ENCODE measurements at places on chromosomes 6 and 20.
A peak's percentile ranks its signal among the peaks of the same experiment; 100 is the strongest.

DNA sequence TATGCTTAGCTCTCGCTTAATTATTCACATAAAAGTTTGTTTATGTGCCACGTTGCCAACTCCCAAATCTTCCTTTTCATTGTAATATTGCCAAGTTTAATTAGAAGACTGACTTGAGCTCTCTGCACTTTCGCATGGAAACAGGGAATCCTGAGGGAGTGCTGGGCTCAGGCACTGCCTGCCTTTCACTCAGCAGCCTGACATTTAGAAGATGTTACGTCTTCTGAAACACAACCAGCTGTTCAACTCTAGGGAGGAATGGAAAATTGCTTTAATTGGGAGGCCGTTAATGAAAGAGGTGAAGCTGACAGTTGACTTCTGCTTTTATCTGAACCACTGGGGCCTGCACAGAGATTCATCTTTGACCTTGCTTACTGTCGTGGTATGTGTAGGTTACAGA, 77.4 kb upstream of the MTHFD1L start:
- DNase-seq, result no peak

- DNase-seq, result no peak
Measured at GRCh38 chr6:44078827-44079671, 48.2 kb downstream of the MRPL14 start.

GRCh38 chr6:139219271-139219729, 72.5 kb downstream of the TXLNB start:
- DNase-seq, result peak; percentile 23

DNA sequence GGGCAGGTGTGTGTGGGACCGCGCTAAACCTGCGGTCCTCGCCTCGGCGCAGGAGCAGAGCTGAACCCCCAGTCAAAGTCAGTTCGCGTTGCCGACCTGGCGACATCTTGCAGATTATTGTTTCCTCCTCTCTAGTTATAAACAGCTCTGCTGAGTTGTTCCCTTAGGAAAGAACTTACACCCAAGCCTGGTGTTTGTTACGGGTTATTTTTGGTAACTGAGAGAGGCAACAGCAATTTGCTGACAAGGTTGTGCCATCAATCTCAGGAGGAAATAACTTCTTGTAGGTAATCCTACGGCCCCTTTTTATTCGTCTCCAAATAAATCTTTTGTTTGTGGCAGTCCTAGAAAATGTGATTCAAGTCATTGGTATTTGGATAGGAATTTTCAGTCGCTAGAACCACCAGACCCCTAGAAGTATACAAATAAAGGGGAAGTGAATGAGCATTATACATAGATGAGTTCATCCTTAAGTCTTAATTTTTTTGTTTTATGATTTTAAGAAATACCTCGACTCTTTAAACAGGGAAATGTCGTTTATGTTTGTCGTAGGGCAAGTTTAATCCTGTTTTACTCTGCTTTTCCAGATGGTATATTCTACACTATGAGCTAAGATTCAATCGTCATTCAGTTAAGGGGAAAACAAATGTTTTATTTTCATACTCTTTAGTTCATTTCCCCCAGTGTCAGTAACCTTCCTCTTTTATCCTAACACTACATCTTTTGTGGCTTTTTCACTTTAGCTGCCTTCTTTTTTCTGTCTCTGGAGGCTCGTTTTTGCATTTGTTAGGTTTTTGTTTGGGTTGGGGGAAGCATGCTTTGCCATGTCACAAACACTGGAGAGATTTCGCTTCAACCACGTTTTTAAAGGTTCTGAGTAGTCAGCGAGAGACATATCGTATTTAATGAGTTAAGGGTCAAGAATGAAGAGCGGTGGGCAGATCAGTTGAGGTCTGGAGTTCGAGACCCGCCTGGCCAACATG, 1.2 kb downstream of the PM20D2 start:
- DNase-seq, result no peak

DNA sequence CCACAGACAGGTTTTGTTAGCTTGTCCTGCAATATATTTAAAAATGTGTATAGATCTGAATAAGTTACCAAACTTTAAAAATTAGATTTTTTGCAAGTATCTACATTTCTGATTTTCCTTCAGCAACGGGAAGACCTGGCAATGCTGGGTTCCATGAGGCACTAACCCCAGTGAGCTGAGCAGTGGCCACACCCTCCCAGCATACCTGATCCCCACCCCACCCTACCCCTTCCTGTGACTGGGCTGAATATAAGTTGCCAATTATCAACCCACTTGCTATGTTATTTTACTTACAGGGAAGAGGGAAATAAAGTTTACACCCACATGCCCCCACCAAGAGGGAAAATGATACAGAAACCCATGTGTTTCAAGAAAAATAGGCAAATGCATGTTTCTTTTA, 70.3 kb upstream of the RALGAPA2 start:
- DNase-seq, result no peak

DNA sequence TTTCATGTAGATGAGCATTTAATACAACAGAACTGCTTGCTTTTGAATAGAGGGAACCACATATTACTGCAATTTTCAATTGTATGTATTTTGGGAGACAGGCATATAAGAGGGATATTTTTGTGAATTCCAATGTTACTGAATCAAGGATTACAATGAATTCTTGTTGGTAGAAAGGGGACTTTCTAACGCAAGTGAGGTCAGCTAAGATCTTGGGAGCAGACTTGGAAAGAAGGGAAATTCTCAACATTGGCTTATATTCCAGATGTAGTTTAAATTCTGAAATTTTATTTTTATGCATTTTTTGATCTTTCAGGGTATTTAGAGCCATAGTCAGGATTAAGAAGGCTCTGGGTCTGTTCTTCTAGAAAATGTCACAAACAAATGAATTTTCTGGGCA, 43.3 kb upstream of the CTAGE9 start:
- no peak for DNase-seq

GRCh38 chr6:117552618-117553017, 49.7 kb downstream of the GOPC start:
- no peak for DNase-seq

DNA sequence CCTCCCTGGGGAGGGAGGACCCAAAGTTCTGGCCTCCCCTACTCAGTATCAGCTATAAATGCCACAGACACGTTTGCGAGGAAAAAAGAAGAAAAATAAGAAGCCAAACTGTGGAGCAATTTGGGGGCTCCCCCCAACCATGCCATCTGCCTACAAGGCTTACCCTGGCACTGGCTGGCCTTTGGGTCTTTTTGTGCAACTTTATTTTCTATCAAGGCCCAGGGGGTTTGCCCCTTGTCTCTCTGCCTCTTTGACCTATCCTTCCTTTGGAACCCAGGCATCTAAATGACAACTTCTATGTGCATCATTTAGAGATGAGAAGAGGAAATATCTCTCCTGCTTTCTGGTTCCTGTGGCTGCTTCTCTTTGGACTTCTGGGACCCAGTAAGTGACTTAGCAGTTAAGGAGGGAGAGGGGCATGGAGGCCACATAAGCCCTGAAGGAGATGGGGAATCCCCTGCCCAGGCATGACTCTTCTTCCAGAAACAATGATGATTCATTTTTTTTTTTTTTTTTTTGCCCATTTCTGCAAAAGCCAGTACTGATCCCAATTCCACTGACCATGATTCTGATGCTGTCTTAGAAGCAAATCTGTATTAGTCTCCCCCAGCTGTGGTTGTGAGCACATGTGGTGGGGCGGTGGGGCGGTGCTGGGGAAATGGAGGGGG, at the start of gene MUC22:
Gene MUC22, plus strand, starts transcription at position 82 of the 668 bp plus-strand sequence. Its CDS starts 233 bp downstream, at position 315.
- DNase-seq, result no peak

GRCh38 chr6:139271056-139271455, 20.7 kb downstream of the TXLNB start:
- no peak for DNase-seq

GRCh38 chr6:119339941-119340456, 9.6 kb downstream of the MAN1A1 start:
- no peak for DNase-seq

DNA sequence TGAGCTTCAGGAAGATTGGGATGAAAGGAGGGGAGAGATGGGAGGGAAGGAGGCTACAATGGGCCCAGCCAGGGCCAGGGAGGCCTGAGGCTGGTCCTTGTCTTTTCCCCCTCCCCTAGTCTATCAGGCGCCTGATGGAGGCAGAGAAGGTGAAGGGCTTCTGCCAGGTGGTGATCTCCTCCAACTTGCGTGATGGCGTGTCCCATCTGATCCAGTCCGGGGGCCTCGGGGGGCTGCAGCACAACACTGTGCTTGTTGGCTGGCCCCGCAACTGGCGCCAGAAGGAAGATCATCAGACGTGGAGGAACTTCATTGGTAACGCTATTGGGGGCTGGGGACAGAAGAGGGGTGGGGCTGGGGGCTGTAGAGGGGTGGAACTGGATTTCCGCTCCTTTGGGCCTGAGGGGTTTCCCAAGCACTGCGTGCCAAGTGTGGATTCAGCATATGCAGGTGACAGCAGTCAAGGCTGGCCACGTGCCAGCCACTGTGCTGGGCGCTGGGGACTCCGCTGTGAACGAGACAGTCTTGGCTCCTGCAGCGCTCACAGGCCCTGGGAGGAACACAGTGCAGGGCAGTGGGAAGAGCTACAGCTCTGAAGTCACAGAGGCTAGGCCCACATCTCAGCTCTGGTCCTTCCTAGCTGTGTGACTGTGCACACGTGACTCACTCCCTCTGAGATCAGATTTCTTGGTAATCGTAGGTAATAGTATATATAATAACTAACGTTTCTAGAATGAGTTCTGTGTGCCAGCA, 22.7 kb downstream of the SLC12A5 start:
- DNase-seq, result no peak

- DNase-seq, result no peak
Measured at GRCh38 chr20:40781327-40782042, 92.4 kb upstream of the MAFB start.

GRCh38 chr20:47493963-47494293, 7.8 kb upstream of the NCOA3 start:
- no peak for DNase-seq

GRCh38 chr6:80263585-80263984, 157.1 kb downstream of the BCKDHB start:
- no peak for DNase-seq

DNA sequence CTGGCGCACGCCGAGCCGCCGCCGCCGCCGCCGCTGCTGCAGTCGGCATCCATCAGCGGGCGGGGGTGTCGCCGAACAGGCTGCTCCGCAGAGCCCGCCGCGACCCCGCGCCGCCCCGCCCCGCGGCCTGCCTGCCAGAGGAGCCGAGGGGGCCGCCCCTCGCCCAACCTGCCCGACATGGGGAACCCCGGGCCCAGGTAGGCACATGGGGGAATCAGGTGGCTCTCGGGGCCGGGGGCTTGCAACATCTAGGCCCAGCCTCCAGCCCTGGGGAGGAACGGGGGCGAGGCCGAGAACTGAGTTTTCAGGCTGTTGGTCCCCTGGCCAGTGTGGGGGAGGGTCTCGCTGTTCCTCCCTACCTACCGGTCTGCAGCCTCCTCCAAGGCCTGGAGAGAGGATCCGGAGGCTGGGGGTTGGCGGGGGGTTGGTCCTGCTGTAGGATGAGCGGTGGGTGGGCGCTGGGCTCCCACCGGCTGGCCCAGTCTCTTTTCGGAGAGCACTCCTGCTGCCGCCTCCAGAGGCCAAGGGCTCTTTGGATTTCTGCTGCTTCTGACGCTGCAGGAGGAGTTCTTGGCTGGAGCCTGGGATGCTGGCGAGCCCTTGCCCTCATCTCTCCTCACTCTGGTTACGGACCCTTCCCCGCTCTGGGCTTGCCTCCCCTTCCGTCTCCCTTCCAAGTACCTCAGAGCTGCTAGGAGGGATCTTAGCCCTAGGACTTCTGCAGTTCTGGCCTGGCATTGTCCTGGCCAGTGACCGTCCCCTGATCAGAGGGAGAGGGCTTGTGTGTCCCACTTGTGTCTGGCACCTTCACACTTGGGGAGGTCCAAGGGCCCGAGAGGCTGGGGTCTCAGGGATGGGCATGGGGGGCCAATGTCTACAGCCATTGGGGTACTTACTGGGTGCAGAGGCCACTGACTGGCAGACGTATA, at the start of gene EPB41L1:
Gene EPB41L1, plus strand, starts transcription at position 41 of the 929 bp plus-strand sequence. CDS start 19,038 bp downstream, outside the sequence.
- DNase-seq, result no peak

GRCh38 chr6:89547281-89547680, 91.3 kb downstream of the LYRM2 start:
- no peak for DNase-seq

- no peak for DNase-seq
Measured at GRCh38 chr6:148957752-148958151, 210.9 kb downstream of the UST start.

- no peak for DNase-seq
Measured at GRCh38 chr6:24195836-24196597, 70.0 kb downstream of the NRSN1 start.

DNA sequence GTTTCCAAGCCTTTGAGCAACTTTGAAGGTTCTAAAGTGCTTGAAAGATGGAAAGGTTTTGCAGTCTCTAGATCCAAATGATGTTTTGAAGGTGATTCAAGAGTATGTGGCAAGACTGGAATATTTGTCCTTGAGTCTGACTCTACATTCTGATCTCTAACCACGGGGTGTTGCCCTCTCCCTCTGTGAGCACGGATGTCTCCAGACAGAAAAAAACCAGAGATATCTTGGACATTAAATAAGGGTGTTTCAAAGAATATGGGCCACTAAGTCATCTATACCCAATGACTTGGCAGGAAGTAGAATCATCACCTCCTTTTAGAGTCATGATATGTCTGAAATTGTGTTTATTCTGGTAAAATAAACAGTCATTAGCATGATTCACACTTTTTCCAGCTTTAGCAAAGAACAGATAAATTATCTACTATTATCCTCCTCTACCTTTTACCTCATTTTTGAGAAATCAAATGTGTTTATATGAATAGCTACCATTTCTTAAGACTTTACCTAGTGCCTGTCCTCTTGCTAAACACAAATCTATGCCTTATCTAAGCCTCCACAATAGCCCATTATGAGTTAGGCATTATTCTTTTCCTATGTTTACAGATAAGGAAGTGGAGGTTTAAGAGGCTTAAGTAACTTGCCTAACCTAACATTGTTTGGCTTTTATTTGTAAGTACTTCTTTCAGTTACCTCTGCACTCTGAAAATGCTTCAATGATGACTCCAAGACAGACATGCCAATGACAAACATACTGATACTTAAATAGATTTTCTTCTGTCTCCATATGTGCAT, 384.4 kb downstream of the BMP2 start:
- DNase-seq, result no peak

- DNase-seq, result no peak
Measured at GRCh38 chr20:37042986-37043972, 52.5 kb downstream of the RBL1 start.

GRCh38 chr6:109655761-109656262, 35.2 kb downstream of the AK9 start:
- no peak for DNase-seq

DNA sequence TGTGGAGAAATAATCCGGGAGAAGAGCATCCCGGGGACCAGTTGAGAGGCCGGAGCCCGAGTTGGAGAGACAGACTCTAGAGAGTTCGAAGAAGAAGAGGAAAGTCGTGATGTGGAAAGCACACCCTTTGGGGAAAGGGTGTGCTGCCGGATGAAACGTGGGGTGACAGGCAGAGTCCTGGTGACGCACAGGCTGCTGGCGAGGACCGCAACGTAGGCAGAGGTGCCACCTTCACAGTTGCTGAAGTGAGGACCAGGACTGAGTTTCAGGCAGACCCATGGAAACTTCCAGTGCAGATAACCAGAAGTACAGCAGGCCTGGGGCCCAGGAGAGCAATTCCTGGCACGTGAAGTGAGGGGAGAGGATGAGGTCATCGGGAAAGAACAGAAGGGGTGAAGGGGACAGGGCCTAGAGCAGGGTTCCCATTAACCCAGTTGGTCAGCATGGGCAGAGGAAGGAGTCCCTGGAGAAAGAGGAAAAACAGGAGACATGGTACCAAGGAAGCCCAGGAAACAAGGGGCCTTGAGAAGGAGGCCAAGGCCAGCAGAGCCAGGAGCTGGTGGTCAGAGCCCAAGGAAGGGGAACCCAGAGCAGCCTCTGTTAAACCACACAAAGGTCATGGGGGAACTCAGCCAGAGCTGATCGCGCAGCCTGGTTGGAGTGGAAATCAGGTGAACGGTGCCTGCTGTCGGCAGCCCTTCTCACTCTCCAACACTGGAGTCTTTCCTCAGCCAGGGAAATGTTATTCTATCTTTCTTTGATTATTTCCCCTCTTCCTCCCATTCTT, 84.1 kb downstream of the PRND start:
- no peak for DNase-seq

Data from activated CD4-positive, CD25-positive, alpha-beta regulatory T cell (primary cell).